ENCODE measurements at places on chromosomes 4 and X. TPM values are rescaled to one million over a fixed set of nuclear protein-coding genes. Genes with fewer than 3 reads are reported as not detected.
A peak's percentile ranks its signal among the peaks of the same experiment; 100 is the strongest.

- H3K27me3 ChIP-seq: no peaks in the 10 kb centered on the region
- no peak overlapping the region for H3K4me3 ChIP-seq
- H3K36me3 ChIP-seq: no peaks in the 10 kb centered on the region
- H3K27ac ChIP-seq: no peak overlapping the region
- no peaks in the 10 kb centered on the region for H3K4me1 ChIP-seq
Measured at GRCh38 chr4:123055943-123056342, 133.5 kb upstream of the NUDT6 start.

DNA sequence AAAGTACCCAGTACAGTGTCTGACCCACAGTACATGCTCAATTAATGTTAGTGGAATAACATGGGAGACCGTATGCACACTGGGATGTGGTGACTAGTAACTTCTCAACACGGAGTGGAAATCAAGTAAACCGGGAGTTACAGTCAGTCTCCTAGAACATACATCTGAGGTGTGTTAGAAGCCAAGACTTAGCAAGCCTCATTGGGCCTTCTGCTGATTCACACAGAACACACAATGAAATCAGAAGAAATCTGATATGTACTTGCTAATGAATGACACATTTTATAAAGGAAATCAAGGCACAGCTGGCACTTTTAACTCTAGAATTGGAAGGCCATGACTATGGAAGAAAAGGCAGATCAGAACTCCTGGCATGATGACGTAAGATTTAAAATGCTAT lies 13.0 kb downstream of the TRAPPC2 start:
- peaks cover 3% of the 10 kb centered on the region for H3K27me3 ChIP-seq
- H3K36me3 ChIP-seq: peaks cover 32% of the 10 kb centered on the region
- no peak for DNase-seq
- no peak overlapping the region for H3K4me3 ChIP-seq
- peak overlapping the region; percentile 67 for H3K27ac ChIP-seq
- peaks cover 42% of the 10 kb centered on the region for H3K4me1 ChIP-seq

GRCh38 chr4:154491341-154492271 lies at the start of gene DCHS2:
DCHS2 (minus strand) TSS chr4:154491799; CDS start chr4:154491355, 444 bp downstream.
- no peaks in the 10 kb centered on the region for H3K36me3 ChIP-seq
- no peak for DNase-seq
- peaks cover 16% of the 10 kb centered on the region for H3K4me1 ChIP-seq
- peaks cover 4% of the 10 kb centered on the region for H3K27me3 ChIP-seq
- no peak within 1 kb of the TSS for H3K27ac ChIP-seq

- no peaks in the 10 kb centered on the region for H3K4me1 ChIP-seq
- no peaks in the 10 kb centered on the region for H3K36me3 ChIP-seq
- H3K27me3 ChIP-seq: no peaks in the 10 kb centered on the region
- no peak for DNase-seq
- H3K27ac ChIP-seq: no peak overlapping the region
Measured at GRCh38 chrX:138191998-138192397, 519.5 kb downstream of the FGF13 start.

FABP2 gene
- not detected for total RNA-seq

Data from esophagus squamous epithelium (tissue), 5 donors.